GM18507 (cell line): ENCODE measurements at places on chromosomes 5 and 9.

- DNase-seq, result no peak
Measured at GRCh38 chr9:129570450-129571297, 50.2 kb downstream of the C9orf50 start.

GRCh38 chr5:175582697-175583096 lies 75.2 kb upstream of the HRH2 start:
- no peak for DNase-seq

DNA sequence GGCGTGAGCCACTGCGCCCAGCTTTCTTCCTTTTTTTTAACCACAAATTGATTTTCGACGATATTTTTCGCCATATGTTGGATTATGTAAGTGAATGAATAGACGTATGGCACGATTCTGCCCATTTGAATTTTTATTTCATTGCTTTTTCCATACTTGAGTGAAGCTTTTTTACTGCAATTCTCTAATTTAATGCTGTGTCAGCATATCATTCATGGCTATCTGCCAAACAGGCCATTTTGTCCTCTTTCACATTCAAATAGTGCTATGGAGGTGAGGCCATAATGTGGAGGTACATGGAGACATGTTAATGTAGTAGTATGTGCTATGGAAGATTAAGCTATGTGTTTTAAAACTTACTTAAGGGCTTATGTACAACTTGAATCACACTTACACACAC lies 152.1 kb upstream of the TUSC1 start:
- DNase-seq, result no peak

DNA sequence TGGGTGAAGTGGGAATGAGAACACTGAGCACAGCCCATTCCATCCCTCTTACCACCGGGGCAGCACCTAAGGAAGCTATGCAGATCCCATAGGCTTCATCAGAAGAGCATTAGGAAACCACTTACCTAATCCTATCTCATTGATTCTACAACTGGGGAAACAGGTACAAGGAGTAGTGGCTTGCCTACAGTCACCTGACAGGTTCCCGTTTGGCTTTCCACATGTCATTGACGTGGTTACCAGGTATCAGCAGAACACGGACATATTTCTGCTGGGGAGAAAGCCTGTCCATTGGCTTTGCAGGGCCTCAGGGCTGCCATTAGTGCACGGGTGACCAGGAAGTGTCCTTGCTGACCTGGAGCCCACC lies 11.3 kb downstream of the AFAP1L1 start:
- no peak for DNase-seq

- DNase-seq, result no peak
Measured at GRCh38 chr5:52710310-52710971, 77.3 kb upstream of the ITGA1 start.

GRCh38 chr9:16519001-16519400 lies 351.5 kb downstream of the BNC2 start:
- no peak for DNase-seq

GRCh38 chr5:93884254-93884653 lies 142.9 kb upstream of the POU5F2 start:
- no peak for DNase-seq

GRCh38 chr5:62779010-62779422 lies 200.4 kb downstream of the LRRC70 start:
- DNase-seq, result no peak

DNA sequence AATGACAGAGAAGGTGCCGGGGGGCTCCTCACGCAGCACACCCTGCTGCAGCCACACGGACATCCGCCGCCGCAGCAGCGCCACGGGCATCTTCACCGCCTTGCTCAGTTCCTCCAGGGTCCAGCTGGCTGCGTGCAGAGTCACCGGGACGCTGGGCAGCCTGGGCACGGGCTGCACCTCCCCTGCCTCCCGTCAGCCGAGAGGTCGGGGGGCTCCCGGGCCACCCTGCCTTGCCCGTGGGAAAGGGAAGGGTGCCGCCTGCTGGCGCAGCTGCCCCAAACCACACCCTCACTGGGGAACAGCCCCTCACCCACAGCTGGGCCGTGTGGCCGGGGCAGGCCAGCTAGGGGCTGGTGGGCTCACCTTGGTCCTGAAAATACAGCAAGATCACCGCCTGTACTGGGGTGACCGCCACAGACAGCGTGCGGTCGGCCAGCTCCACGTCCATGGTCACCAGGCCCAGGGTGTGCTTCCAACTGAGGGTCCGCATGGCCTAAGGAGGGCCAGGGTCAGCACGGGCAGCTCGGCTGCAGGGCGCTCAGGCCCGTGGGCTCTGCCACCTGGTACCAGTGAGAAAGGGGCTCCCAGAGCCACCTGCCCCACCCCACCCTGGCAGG lies 3.6 kb upstream of the TMEM210 start:
- no peak for DNase-seq

GRCh38 chr5:178310130-178310865 lies 77.7 kb upstream of the PHYKPL start:
- DNase-seq, result no peak

- no peak for DNase-seq
Measured at GRCh38 chr9:94981723-94982090, 255.2 kb downstream of the AOPEP start.

DNA sequence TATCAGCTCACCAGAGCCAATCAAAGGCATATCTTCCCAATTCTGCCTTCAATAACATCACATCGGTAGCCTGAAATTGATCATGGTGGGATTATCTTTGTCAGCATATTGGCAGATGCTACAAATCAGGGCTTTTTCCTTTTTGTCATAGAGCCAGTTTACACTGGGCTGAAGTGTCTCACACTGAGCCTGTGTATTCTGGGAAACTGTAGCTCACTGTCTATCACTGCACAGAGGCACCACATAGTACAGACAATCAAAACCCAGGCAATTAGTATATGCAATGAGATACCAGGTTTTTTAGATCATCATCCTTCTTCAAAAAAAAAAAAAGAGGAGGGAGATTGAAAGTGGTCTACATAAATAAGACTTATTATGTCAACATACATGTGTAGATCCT lies 46.6 kb downstream of the ADAM19 start:
- DNase-seq, result no peak

GRCh38 chr5:42399702-42400101 lies 23.5 kb upstream of the GHR start:
- DNase-seq, result no peak

- no peak for DNase-seq
Measured at GRCh38 chr9:99590410-99590809, 231.3 kb upstream of the NR4A3 start.

DNA sequence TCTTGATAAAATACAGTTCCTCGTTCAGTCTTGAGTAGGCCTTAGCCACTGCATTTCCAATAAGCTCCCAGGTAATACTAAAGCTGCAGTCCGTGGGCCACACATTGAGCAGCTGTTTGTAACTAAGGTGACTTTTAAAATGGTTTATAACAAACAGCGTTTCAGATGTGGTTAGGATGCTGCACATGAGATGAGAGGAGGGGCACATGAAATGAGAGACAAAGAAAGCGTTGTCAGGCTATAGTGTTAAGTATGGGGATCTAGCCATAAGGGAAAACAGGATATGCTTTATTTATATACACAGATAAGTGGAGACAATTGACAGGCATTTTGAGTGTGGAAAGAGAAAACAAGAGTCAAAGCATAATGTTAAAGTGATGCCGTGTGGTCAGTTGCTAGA lies 89.9 kb downstream of the PAM start:
- DNase-seq, result no peak

GRCh38 chr9:101093620-101094019 lies 65.1 kb downstream of the PLPPR1 start:
- no peak for DNase-seq

DNA sequence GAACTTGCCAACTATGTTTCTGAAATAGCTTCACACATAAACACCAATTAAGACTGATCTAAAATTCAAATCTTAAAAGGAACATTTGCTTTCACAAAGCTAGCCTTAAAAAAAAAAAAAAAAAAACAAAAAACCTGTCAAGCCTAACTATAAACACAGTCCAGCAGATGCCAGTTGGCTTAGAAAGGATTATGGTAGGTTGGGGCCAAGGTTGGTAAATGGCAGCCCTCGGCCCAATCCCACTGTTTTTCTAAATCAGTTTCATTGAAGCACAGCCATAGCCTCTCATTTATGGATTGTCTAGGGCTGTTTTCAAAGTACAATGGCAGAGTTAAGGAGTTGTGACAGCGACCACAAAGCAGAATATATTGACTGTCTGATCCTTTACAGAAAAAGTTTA lies 75.7 kb upstream of the FRRS1L start:
- no peak for DNase-seq

GRCh38 chr5:3535414-3536211 lies 60.0 kb upstream of the IRX1 start:
- DNase-seq, result no peak

DNA sequence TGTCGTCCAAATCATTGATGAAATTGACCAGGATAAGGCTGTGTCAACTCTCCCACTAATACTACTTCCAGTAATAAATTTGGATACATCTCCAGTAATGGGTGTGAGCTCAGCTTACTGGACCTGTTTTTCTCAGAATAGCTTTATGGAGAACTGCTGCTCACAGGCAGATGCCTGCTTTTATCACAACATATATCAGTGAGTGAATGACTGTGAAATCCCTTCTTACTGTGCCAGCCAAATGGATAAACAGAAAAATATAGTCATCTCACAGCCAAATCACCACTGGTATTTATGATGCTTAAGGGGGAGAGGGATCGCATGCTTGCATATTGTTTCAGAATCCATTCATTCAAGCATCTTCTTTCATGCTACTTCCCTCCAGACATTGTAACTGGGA lies 148.4 kb upstream of the PAPPA start:
- no peak for DNase-seq

GRCh38 chr5:116038817-116039216 lies 6.5 kb downstream of the ARL14EPL start:
- DNase-seq, result no peak

- DNase-seq, result no peak
Measured at GRCh38 chr9:94995048-94995693, 268.7 kb downstream of the AOPEP start.

GRCh38 chr5:159463590-159464321 lies 133.5 kb upstream of the IL12B start:
- no peak for DNase-seq

- no peak for DNase-seq
Measured at GRCh38 chr5:7068899-7069298, 327.0 kb upstream of the ADCY2 start.

- no peak for DNase-seq
Measured at GRCh38 chr9:89999176-89999533, 394.3 kb downstream of the GADD45G start.

DNA sequence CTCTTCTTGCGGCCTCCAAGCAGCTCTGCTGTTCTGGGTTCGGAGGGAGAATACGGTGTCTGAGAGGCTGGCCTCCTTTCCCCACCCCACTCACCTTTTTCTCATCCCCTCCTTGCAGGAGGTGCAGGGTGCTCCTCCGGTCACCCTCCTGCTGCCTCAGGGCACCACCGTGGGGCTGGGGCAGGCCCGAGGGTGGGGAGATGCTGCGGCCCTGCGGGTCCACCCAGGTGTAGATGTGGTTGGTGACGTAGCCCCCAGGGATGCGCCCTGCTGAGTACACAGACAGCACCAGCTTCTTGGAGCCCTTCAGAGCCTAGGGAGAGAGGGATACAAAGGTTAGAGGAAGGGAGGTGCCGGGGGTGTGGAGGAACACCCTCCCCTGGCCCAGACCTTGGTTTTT lies 26.8 kb downstream of the WHRN start:
- no peak for DNase-seq
